RWPE2 (cell line): ENCODE measurements at places on chromosomes 6 and 20.

GRCh38 chr20:43985121-43985520 lies 70.5 kb downstream of the TOX2 start:
- peak; percentile 71 for DNase-seq
- H3K27ac ChIP-seq: no peak overlapping the region
- no peak overlapping the region for H3K4me3 ChIP-seq
- H3K27me3 ChIP-seq: no peaks in the 10 kb centered on the region

GRCh38 chr6:146850981-146851380 lies 252.2 kb downstream of the ADGB start:
- H3K27me3 ChIP-seq: no peaks in the 10 kb centered on the region
- no peak for DNase-seq
- H3K4me3 ChIP-seq: no peak overlapping the region

DNA sequence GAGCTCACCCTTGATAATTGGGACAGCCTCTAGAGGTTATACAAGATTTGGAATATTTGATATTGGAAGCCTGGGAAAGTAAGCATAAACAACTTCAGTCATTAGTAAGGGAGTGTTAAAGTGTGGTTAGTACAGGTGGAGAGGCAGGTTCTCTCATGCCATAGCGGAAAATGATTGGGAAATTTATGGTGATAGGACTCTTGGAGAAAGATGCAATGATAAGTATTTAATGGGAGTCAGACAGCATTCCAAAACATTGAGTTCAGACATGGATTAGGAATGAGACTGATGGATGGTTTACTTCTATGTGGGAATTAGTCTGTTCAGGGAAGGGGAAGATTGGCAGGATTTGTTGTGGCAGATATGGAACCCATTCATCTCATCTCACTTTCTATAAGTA lies 152.7 kb downstream of the MCHR2 start:
- H3K4me1 ChIP-seq: peaks cover 16% of the 10 kb centered on the region
- H3K27ac ChIP-seq: no peak overlapping the region
- H3K4me3 ChIP-seq: no peak overlapping the region
- no peak for DNase-seq
- no peaks in the 10 kb centered on the region for H3K36me3 ChIP-seq
- no peaks in the 10 kb centered on the region for H3K27me3 ChIP-seq

- no peak overlapping the region for H3K4me3 ChIP-seq
- DNase-seq: no peak
- no peaks in the 10 kb centered on the region for H3K27me3 ChIP-seq
- no peaks in the 10 kb centered on the region for H3K4me1 ChIP-seq
These were observed 99.4 kb upstream of the ADTRP start for GRCh38 chr6:11878029-11878428.

- H3K4me1 ChIP-seq: peaks cover 26% of the 10 kb centered on the region
- no peaks in the 10 kb centered on the region for H3K36me3 ChIP-seq
- peak; percentile 81 for DNase-seq
- H3K27ac ChIP-seq: peak overlapping the region; percentile 26
These were observed 187.7 kb downstream of the NFATC2 start for GRCh38 chr20:51354769-51355319.

DNA sequence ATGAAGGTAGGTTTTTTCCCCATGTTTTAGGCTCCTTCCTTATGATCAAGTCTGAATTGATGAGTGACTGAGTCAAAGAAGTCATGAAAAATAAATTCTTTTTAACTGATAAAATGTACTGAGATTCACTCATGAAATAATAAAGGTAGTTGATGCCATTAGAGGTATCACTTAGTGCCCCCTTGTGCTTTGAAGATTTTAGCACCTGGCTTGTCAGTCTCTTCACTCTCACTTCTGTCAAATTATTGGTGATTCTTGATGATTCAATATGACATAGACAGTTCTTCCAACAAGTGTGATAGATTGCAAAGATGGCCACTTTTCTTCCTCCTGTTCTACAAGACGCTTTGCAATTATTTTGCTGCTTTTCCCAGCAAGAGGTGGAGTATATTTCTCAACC lies 4.2 kb upstream of the DLK2 start:
- no peak overlapping the region for H3K4me3 ChIP-seq
- DNase-seq: no peak
- no peaks in the 10 kb centered on the region for H3K27me3 ChIP-seq

DNA sequence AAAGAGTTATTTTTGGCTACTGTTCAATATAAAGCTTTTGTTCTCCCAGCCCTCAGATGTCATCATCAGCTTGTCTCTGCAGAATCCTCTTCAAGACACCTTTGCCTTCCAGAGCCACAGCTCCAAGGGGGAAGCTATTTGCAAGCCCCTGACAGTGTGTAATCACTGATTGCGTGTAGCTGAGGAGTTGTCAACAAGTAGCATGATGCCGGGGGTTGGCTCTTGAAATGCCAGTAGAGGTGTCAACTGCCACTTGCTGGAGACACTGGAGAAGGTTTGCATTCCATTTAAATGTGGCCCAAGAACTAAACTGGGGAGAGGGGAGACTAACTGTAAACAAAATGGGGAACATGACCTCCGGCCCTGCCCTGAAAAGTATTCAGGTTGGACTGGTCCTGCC lies 44.3 kb upstream of the PDYN start:
- H3K36me3 ChIP-seq: no peaks in the 10 kb centered on the region
- no peak overlapping the region for H3K27ac ChIP-seq
- DNase-seq: no peak
- no peak overlapping the region for H3K4me3 ChIP-seq
- peaks cover 20% of the 10 kb centered on the region for H3K27me3 ChIP-seq

DNA sequence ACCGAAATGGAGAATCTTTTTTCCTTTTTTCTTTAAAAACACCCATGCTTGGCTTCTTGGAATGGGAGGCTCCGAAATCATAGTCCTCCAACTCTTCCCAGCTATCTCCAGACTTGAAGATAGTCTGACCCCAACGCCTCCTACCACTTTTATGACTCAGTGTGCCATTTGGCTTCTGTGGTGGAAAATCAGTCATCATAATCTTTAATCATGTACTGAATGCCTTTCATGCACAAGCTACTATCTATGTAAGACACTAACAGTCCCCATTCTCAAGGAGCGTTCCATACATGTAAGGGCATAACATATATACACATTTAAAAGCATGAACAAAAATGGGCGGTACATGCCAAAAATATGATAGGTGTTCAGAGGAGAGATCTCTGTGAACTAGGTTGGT lies 44.1 kb downstream of the TMEM14B start:
- H3K27me3 ChIP-seq: no peaks in the 10 kb centered on the region
- H3K4me3 ChIP-seq: no peak overlapping the region
- H3K36me3 ChIP-seq: no peaks in the 10 kb centered on the region
- no peak overlapping the region for H3K27ac ChIP-seq
- DNase-seq: no peak

DNA sequence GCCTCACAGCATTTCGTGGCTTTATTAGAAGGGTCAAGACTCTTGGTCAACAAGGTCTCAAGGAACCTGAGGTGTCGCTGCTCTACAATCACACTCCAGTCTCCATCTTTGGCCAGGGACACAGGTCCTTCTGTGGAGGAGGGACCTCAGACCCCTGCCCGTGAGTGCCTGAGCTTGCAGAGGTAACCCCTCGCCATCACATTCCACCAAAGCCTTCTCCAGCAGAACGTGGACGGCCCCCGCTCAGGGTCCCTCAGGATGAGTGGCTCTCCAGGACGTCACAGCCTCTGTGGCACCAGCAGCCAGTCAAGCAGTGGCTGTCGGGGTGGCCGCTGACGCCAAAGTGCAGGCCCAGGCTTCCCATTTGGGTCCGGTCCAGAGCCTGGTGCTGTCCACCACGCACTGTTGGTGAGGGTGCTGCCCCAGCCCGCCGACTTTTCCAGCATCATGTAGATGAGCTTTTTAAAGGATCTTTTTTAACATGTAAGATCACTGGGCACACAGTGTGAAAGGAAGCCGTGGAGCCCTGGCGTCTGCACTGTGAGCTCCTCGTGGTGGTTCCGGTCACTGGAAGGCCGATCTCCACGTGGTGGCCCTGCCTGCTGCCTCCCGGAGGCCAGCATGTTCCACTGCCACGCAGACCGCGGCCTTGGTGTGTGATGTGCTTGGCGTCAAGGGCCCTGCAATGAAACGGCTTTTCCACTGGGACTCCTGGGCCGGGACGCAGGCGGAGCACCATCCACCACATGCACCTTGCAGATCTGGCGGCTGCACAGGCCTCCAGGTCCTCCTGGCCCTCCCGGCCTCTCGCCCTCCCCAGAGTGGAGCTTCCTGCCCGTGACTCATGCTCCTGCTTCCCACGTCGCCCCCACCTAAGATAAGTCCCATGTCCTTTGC lies 8.3 kb upstream of the KIF25 start:
- no peak overlapping the region for H3K27ac ChIP-seq
- no peaks in the 10 kb centered on the region for H3K27me3 ChIP-seq
- H3K4me1 ChIP-seq: no peaks in the 10 kb centered on the region
